ENCODE measurements at places on chromosomes 4 and X.

DNA sequence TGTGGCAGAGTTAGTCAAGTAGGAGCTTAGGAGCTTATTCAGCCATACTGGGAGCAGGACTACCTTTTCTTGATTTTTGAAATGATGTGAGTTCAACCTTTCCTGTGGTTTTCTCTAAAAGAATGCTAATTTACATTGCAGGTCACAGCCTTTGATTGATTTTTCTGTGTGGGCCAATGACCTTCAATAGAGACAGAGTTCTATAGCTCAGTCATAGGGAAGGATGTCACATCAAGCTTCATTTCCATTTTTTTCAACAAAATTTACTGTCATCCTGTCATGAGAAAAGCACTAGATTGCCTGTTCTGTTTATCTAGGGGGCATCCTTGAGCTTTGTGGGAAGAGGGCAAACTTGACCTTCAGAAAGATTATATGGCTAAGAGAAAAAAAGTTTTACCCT, 448.7 kb downstream of the MID1IP1 start:
- DNase-seq = no peak

- no peak for DNase-seq
Measured at GRCh38 chr4:177315767-177316464, 6.2 kb downstream of the NEIL3 start.

GRCh38 chr4:124486423-124486822, 226.1 kb downstream of the ANKRD50 start:
- no peak for DNase-seq

DNA sequence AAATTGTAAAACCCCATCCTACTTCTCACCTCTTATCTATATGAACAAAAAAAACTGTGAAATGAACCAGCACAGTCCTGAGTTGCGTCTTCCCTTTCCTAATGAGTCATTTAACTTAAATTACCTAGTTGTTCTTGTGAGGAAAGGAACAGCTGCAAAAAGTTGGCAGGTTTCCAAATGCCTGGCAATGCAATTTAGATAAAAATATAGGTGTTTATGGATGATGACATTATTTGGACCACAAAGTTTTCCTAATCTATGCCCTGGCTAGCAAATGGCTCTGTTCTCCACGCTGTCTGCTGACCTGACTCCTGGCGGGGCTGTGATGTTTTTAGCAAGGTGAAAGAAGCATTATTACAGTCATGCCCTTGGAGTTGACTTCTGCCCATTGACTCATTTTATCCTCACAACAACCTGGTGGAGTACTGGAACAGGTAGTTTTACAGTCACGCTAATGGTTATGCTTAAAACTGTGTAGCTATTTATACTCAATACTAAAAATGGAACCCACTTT, 29.8 kb upstream of the RELL1 start:
- DNase-seq = no peak

DNA sequence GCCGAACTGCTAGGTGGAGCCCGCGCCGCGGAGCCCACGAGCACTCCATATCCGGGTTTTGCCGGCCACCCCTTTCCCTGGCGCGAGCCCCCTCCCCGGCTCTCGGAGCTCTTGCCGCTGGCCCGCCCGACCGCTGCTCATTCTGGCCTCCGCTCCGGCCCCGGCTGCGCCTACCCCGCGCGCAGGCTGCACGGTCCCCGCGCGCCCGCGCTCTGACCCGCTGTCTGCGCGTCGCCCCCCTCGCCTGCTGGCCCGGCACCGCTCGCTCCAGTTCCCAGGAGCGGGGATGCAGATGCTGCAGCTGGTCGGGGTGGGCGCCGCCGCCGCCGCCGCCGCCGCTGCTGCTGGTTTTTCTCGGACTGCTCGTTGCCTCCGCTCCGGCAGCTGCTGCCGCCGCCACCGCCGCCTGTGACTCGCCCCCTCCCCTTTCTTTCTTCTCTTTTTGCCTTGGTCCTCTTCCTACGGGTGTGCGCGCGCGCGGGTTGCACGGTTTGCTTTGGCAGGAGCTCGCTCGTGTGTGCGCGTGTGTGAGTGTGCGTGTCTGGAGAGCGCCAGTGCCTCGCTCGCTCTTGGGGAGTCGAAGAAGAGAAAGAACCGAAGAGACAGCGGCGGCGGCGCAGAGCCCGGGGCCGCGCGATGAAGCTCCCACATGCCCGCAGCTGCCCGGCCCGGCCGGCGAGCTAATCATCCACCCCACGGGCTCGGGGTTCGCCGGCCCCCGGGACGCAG, at the start of gene ADGRL3:
TSS of gene ADGRL3 (plus strand) at position 140 of the 729 bp plus-strand sequence.
- no peak for DNase-seq

- DNase-seq = no peak
Measured at GRCh38 chr4:45621971-45622370, 501.9 kb downstream of the GABRG1 start.

DNA sequence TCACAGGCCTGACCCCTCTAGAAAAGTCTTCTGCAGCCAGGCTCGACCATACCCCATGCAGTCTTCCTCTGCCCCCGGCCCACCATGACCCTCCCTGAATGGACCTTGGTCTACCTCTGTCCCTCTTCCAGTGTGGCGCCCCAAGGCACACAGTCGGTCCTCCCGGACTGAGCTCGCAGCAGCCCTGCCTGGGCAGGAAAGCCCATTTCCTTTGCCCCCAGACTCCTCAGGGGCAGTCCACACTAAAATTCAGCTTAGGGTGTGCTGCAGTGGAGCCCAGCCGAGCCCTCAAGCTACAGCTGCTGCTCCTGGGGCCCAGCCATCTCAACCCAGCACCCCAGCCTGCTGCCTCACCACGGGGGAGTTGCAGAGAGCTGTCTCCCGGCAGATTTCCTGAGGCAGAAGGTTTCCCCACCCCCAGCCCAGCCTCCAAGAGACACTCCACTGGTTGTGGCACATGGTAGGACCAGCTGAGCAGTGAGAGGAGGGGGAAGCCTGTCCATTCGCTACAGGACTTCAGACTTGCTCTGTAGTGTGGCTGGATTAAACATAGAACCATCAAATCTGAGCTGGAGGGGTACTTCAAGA, 37.5 kb upstream of the IQSEC2 start:
- no peak for DNase-seq

DNA sequence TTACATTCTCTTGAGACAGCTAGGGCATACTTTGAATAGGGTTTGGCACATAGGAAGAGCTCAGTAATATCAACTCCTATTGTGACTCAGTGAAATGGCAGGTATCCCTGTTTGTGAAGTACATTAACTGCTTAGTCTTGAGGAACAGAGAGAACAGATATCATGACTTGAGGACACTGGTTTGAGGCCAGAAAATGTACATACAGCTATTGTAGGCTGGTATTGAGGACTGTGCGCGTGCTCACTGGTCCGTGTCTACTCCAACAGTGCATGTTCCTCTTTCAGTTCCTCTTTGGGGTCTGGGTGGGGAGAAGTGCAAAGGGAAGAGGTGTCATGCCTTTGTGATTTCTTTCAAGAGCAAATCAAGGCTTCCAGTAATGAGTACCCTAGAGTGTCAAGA, 34.6 kb upstream of the TBC1D9 start:
- DNase-seq = peak; percentile 20

All from CD4-positive, alpha-beta T cell treated with Interleukin-12 subunit alpha and Interleukin-12 subunit beta, for 1 hour (primary cell).